ENCODE measurements at places on chromosomes 11 and 22.

DNA sequence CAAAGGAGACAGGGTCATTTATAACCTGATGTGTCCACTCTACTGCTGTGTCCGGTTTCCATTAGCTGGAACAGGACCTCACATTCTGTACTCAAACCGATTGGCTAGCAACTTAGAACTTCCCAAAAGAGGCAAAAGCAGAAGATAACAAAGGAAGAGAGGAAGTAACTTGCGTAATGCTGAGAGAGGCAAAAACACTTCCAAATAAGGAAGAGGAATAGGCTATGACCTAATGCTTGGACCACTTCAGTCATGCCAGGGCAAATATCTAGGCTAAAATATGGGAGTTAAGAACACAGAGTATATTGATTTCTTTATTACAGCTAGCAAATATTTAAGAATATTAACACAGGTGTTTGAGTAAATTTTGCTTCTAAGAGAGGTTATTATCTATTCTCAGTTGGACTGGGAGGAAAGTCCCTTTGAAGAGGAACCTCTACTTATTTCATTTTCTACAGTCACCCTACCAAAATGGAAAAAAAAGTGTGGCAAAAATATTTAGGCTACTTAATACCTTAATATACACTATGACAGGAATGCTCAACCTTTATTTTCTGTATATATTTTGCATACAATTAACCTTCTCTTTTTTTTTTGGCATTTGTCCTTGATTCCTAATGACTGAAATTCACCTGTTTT, 499.8 kb upstream of the CHORDC1 start:
- DNase-seq, result peak; percentile 14

GRCh38 chr11:281486-282161, 3.4 kb downstream of the NLRP6 start:
- no peak for DNase-seq

GRCh38 chr11:122240638-122241037, 124.6 kb upstream of the BLID start:
- no peak for DNase-seq

GRCh38 chr22:37498289-37498909, 12.2 kb upstream of the MFNG start:
- DNase-seq, result no peak

DNA sequence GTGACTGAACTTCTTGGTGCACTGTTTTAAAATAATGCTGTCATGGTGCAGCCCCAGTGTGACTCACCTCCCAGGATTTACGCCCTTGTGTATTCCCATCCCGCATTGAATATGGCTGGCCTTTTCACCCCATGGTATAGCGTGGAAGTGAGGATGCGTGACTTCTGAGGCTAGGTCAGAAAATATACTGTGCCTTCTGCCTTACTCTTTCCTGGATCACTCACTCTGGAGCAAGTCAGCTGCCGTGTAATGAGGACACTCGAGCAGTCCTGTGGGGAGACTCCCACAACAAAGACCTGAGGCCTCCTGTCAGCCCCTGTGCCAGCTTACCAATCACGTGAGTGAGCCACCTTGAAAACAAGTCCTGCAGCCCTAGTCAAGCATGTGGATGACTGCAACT, 471.9 kb upstream of the KIRREL3 start:
- DNase-seq, result no peak

GRCh38 chr11:23502826-23503225, 642.6 kb upstream of the CCDC179 start:
- DNase-seq, result no peak

- DNase-seq, result no peak
These were observed 7.6 kb downstream of the MAML2 start for GRCh38 chr11:96335388-96335787.

DNA sequence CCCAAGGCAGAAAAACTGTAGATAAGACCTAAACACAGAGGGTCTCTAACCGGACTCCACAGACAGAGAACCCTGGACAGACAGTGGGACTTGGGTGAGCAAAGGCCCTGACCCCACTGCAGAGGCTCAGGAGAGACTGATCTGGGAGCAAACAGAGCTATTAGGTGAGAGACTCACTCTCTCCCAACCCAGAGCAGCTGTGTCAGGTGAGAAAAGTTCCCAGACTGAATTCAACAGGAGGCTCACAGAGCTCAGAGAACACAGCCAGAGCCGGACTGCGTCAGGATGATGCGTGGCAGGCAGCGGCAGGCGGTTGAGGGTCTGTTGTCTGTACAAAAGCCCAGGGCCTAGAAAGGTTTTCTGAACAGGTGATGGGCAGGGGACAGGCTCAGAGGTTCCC, 5.5 kb downstream of the RFPL2 start:
- no peak for DNase-seq

GRCh38 chr11:47399860-47400767, 8.3 kb upstream of the SLC39A13 start:
- no peak for DNase-seq

- DNase-seq, result no peak
These were observed 131.8 kb downstream of the KIRREL3 start for GRCh38 chr11:126868741-126869140.

DNA sequence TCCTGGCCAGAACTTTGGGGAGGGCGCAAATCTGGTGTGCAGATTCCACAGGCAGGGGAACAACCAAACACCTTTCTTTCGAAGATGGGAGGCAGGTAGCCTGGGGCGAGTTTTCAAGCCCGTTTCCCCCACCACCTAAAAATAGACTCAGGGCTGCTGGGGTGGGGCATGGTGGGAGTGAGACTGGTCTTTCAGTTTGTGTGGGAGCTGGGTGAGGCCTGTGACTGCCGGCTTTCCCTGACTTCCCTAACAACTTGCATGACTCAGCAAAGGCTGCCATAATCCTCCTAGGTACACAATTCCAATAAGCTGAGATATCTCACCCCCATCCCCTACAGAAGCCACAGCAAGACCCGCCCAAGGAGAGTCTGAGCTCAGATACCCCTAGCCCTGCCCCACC, 4.3 kb upstream of the OR5B12 start:
- DNase-seq, result no peak

DNA sequence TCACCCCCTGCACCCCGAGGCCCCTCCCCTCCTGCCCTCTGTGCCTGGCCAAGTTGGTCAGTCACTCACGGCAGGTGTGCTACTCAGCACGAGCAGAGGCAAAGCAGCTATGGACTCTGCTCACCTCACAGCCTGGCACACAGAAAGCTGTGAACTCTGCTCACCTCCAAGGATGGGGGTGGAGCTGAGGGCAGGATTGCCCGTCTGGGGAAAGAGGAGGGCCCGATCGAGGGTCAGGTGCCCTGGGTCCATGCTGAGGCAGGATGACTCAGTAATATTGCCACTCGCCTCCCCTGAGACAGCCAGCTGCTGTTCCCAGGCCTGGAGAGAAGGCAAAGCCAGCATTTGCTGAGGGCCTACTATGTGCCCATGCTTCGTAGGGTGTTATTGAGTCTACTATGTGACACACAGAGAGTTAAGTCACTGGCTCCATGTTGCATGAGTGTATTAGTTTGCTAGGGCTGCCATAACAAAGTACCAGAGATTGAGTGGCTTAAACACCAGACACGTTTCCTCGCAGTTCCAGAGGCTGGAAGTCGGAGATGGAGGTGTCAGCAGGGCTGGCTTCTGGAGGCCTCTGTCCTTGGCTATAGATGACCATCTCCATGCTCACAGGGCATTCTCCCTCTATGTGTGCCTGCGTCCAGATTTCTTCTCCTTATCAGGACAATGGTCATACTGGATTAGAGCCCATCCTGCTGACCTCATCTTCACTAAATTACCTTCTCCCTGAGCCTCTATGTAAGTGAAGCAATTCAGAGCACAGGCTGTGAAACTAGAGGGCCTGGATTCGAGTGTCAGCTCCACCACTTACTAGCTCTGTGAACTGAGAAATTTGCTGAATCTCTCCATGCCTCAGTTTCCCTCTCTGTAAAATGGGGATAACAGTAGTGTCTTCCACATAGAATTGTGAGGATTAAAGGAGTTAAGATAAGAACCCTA, 13.2 kb upstream of the TSKU start:
- peak; percentile 95 for DNase-seq

GRCh38 chr11:19102521-19102900, 14.5 kb upstream of the ZDHHC13 start:
- no peak for DNase-seq

- DNase-seq, result no peak
These were observed 15.5 kb downstream of the TEF start for GRCh38 chr22:41397143-41397811.

GRCh38 chr11:47981667-47982404, 1.5 kb downstream of the PTPRJ start:
- DNase-seq, result no peak

- no peak for DNase-seq
These were observed 44.5 kb upstream of the FGF3 start for GRCh38 chr11:69863544-69864200.

DNA sequence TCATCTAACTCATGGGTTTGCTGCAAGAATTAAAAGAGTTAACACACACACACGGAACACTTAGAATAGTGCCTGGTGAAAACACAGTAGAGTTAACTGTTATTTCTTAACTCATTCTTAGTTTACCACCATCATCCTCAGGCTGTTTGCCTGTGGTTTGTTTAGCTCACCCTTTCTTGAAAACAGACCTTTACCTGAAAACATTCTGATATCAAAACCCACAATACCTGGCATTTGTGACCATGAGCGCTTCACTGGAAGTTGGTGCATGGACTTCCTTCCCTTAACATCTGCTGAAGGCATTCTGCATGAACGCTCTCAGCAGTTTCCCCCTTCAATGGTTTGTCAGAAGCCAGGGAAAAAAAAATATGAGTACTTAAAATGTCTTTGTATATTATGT, 256.0 kb downstream of the ETS1 start:
- DNase-seq, result no peak

- DNase-seq, result no peak
These were observed 1.8 kb upstream of the OR2D2 start for GRCh38 chr11:6894097-6894496.

GRCh38 chr11:2196970-2197770, 25.6 kb upstream of the TH start:
- peak; percentile 73 for DNase-seq

- DNase-seq, result no peak
These were observed 260.6 kb downstream of the CNTN5 start for GRCh38 chr11:99281331-99281730.

DNA sequence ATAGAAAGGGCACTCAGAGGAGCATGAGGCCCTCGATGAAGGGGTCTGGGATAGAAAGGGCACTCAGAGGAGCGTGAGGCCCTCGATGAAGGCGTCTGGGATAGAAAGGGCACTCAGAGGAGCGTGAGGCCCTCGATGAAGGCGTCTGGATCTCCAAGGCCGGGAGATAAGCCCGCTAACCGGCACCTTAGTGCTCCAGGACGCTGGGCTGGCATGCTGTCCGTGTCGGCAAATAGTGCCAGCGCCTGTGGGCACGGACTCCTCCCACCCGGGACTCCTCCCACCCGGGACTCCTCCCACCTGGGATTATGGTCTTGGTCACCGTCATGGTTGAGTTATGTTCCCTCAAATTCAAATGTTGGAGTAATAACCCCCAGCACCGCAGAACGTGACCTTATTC, 725.3 kb downstream of the BRD1 start:
- no peak for DNase-seq

- DNase-seq, result peak; percentile 75
These were observed 57.0 kb downstream of the RBFOX2 start for GRCh38 chr22:35971456-35972119.

DNA sequence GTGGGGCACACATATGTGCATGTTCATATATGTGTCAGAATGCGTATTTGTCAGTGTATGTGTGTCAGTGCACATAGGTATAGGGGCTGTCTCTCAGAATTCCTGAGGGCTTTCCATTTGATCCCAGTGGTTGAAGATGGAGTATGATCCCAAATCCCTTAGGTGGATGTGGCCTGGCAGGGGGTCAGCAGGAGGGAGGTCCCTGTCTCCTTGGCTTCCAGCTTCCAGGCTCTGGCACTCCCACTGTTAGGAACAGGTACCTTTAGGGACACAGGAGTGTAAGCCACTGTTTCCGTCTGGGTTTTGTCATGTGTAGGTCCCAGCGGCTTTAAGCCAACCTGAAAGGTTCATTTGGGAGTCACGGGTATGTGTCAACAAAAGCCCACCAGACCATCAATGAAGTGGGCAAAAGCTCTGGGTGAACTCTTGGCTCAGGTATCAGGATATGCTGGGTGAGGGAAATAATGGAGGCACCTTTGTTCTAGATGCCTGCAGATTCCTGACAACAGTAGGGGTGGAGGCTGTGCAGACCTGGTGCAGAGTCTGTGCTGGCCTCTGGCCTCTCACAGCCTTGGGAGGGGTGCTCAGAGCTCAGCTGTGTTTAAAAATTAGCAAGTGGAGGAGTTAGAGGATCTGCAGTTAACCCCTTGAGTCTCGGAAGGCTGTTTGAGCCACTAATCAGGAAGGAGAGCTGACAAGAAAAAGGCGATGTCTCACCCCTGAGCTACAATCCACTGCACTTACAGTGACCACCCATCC, 9.0 kb downstream of the KCNQ1OT1 start:
- DNase-seq, result no peak

- no peak for DNase-seq
These were observed 12.9 kb downstream of the USP28 start for GRCh38 chr11:113862435-113862834.

DNA sequence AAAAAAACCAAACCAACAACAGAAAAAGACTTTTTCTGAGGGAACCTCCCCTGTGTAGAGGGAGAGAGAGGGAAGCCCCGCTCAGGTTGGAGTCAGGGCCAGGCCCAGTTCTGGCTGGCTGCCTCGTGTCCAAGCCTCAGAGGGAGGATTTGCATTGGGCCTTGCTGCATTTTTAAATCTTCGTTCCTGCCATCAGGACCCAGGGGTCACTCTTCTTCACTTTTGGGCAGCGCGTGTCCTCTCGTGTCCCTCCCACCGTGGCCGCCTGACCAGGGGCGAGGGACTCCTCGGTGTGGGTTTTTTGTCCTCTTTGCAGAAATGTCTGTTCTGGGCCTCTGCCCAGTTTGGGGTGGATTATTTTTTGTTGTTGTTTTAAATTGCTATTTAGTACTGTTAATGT, 57.9 kb downstream of the LRRC74B start:
- no peak for DNase-seq

DNA sequence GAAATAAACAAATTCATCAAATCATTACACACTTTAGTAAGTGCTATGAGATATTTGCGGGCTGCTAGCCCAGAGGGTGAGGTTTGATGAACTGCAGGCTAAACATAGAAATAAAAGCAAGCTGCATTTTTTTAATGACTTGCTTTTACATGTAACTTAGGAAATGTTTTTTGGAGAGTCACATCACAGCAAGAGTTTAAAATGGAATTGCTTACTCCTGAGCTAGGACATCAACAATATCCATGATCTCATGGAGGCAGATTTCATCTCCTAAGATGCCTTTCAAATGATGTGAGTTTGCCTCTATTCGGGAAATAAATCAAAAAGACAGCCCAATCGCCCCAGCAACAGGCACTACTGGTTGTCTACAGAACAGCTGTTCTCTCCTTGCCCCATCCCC, 73.4 kb upstream of the CD44 start:
- DNase-seq, result no peak

Data from H4 (cell line).